Astrocyte of the spinal cord (primary cell): ENCODE measurements at places on chromosomes 7 and 10.

- no peak for DNase-seq
These were observed 203.5 kb downstream of the LRMDA start for GRCh38 chr10:75634947-75635346.

GRCh38 chr7:1604383-1604782, 34.6 kb upstream of the PSMG3 start:
- no peak for DNase-seq

DNA sequence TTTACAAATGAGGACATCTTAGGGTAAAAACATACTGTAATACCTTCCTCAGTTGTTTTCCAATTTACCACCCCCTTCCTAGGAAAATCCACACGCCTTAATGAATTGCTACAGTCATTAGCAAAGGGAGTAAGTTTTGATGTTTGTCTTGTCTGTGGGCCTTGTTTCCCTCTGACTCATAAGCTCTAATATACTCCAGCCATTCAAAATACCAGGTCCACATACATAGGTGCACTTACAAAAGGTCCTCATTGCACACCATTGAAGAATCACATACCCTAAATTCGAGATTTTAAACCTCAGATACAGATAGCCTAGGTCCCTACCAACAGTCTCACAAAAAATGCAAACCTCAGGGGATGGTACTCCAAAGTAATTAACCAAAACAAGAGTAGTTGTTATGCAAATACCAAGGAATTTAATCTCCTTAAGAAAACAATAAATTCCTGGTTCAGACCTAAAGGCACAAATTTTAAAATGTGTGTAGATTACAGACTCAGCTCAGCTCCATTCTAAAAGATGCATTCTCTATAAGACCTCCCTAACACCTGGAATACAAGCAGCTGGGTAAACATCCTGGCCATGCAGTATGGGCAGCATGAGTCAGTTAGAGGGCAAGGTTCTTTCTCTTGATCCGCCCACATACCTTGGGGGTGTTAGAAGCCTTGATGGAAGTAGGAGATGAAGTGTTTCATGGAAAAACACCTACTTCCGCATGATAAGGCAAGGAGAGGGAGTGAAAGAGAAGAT, 3.0 kb upstream of the LIPK start:
- DNase-seq = peak; percentile 59

- no peak for DNase-seq
These were observed 63.7 kb downstream of the GRM8 start for GRCh38 chr7:127189074-127189473.

GRCh38 chr7:69283421-69283820, 314.9 kb upstream of the AUTS2 start:
- DNase-seq = peak; percentile 14

- no peak for DNase-seq
These were observed 165.4 kb downstream of the SUGCT start for GRCh38 chr7:40300146-40300670.

DNA sequence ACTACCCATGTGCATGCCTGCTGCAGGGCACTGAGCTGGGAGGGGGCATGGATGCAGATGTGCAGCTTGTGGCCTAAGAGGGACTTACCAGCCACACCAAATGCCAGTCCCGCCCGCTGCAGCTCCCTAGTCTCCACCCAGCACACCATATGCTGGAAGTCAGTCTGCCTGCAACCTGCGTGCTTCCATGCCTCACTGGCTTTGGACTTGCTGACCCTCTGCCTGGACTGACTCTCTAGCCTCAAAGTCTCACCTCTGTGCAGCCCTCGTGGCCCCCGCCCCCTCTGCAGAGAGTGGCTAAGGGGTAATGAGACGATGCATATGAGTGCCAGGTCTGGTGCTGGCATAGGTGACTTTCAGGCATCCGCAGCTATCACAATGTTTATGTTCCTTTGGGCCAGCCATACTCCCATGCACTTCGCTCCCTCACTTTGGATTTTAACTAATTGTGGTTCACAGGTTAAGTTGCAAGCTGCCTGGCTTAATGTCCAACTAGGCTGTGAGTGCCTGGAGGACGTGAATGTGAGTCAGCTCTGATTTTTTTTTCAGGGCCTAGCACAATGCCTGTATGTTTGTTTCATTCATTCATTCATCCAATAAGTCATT, 21.7 kb downstream of the TRIM8 start:
- no peak for DNase-seq

DNA sequence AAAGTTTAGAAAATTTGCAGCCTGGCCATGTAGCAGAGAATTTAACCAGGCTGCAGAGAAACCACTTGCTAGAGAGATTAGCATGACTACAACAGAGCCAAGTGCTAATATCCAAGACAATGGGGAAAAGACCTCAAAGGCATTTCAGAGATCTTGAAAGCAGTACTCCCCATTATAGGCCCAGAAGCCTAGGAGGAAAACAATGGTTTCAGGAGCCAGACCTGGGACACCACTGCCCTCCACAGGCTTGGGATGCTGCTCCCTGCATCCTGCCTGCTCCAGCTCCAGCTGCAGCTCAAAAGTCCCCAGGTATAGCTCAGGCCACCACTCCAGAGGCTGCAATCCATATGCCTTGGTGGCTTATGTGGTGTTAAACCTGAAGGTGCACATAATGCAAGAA, 101.5 kb upstream of the TMEM72 start:
- peak; percentile 27 for DNase-seq

- DNase-seq = no peak
These were observed 589 bp upstream of the ZFAND4 start for GRCh38 chr10:45673074-45673648.

GRCh38 chr10:86042161-86042560, 324.4 kb downstream of the GRID1 start:
- DNase-seq = no peak

GRCh38 chr7:37097276-37097675, 351.4 kb downstream of the ELMO1 start:
- no peak for DNase-seq

DNA sequence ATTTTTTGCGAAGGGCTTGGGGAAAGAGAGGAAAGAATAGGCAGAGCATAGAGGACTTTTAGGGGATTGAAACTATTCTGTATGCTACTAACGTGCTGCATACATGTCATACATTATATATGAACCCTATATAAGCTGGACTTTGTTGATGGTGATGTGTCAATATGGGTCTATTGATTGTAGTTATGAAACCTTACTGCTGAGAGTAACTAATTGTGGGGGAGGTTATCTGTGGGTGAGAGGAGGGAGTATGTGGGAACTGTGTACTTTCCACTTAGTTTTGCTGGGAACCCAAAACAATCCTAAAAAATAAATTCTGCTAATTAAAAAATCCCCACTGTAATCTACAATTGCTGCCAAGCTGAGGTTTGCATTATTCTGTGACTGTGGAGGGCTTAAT, 15.3 kb upstream of the CYP2C19 start:
- no peak for DNase-seq

DNA sequence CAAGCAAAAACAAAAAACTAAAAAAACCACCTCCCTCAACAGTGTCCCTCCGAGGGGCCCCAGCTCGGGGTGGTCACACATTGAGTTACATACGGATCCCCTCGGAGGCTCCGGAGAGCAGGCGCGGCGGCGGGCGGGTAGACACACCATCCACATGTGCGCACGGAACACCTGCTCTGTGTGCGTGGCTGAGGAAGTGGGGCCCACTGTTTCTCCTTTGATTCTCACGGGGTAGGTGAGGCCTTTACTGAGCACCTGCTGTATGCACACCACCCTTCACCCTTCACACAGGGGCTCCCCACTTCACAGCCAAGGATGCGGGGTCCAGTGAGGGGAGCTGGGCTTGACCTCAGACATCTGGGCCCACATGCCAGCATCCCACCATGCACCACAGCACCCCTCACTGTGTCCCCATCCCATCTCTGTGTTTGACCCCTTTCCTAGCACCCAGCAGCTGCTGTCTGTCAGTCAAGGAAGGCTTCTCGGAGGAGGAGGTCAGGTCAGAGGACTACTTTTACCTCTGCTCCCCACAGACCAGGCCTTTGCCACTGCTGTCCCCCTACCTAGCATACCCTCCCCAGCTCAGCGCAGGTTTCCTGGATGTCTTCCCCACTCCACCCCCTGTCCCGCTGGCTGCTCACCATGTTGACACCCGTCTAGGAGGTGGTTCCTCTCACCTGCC, 71.1 kb downstream of the MICALL2 start:
- DNase-seq = no peak

DNA sequence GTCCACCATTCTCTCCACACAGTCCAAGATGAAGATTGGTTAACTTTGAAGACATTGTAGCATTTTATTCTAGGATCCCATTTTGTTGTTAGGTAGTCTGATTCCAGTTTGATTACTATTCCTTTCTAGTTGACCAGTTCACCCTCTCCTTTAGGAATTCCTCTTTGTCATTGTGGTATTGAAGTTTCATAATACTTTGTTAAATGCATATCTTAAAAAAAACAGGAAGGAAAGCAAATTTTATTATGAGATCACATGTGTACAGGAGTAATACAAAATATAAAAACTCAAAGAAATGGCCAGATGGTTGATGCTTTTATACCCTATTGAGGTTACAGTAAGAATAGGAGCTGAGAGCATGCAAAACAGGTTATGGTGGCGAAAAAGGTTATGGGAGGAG, 15.5 kb upstream of the SEMA3C start:
- no peak for DNase-seq

DNA sequence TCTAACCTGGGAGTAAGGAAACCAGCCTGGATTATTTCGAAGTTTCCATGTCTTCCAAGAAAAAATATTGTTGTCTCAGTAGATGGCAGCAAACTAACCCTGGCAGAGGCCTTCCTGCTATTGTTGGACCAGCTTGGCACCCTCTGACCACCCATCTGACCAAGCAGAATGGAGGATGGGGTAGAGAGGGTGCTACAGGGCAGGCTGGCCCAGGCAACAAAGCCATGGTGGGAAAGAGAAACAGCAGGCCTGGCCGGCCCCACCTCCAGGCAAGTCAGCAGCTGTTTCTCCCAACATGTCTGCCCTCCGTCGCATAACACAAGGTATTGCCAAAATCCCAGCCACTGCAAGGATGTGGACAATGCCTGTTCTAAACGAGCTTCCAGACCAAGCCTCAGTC, 95.0 kb downstream of the FAM53B start:
- no peak for DNase-seq

DNA sequence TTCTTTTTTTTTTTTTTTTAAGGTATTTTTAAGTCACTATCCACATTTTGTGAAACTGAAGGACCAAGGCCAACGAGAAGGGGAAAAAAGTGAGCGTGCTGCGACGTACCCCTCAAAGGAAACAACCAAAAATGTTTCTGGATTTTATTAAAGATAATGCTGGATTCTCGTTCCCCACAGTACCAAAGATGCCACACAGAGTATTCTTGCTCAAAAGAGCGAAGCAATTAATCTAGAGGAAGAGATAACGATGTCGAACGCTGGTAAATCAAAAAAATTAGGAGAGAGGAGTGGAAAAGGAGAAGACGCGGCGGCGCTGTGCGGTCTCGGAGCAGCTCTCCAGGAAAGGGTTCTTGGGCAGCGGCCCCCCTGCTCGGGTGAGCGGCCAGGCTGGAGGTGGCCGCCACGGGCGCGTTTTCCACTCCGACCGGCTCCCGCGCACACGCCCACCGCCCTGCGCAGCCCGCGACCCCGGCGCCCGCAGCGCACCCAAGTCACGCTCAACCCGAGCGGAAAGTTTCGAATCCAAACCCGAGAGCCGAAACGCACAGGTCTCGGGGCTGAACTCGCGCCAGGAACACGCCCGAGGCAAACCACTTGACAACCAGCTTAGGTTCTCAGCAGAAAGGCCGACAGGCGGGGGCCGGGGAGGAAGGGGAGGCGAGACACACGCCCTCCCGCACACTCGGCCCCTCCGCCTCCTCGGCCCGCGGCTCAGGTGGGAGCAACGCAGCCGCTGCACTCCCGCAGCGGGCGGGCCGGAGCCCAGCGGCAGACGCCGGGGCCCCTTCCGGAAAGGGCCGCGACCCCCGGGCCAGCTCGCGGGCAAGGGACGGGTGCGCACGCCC, 989 bp downstream of the SRPK2 start:
- peak; percentile 42 for DNase-seq

GRCh38 chr10:119524720-119525070, 17.8 kb downstream of the RGS10 start:
- DNase-seq = no peak

GRCh38 chr10:110324805-110325280, 20.1 kb upstream of the SMNDC1 start:
- no peak for DNase-seq

DNA sequence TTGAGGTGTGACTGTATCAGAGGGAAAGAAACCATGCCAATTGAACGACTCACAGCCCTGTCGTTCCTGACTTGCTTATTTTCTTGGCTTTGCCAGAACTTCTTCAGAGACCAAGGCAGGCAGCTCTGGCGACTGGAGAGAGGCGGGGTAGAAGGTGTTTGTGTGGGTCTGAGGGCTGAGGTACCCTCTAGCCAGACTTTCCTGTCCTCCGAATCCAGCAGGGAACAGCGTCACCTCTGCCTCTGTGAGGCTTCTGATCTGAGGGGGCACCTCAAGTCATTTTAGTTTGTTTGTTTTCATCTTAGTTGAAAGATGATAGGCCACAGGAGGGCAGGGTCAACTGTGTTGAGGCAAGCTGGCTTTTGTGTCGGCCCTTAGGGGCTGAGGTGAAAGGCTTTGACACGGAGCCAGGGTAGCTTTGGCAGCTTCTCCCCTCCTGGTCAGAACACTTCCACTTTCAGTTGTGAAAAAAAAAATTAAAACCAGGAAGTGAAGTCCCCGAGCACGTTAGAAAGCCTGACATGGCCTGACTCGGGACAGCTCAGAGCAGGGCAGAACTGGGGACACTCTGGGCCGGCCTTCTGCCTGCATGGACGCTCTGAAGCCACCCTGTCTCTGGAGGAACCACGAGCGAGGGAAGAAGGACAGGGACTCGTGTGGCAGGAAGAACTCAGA, 1.9 kb downstream of the ACSL5 start:
- DNase-seq = peak; percentile 7

- DNase-seq = no peak
These were observed 19.4 kb downstream of the GATA3 start for GRCh38 chr10:8073691-8074416.

DNA sequence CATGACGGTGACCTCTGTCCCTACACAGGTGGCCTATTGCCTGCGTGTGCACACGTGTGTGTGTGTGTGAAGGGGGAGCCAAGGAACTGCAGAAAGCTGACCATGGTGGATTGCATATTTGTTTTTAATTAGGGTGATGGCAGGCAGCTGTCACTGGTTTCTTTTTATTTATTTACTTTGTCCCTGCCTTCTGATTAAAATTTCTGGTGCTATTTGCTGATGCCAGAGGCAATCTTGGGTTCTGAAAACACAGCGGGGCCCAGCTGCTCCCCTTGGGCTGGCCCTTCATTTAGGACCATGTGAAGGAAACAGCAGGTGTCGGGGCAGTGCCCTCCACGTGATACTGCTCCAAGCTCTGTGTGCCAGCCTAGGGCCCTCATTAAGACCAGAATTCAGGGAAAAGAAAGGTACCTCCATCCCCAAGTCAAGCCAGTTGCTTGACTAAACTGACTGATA, 71.3 kb upstream of the PODXL start:
- no peak for DNase-seq
